ENCODE measurements at places on chromosomes 6 and 20. TPM values are rescaled to one million over a fixed set of nuclear protein-coding genes. Genes with fewer than 3 reads are reported as not detected.

DNA sequence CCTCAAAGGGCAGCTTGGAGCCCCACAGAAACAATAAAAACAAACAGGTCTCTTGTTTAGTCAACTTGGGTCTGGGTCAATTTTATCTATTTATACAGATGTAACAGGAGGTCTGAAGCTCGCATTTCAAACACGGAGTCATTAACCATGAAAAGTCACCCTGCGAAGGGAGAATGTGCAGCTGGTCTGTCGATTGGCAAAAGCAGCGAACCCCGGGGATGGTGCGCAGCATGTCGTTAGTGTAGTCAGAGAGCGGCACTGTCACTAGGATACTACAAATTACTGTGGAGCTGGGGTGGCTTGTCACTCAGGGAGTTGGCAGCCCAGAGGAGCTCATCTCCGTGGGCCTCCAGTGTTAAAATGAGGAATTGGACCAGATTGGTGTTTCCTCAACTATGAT lies 190.4 kb upstream of the ARG1 start:
- DNase-seq = no peak

DNA sequence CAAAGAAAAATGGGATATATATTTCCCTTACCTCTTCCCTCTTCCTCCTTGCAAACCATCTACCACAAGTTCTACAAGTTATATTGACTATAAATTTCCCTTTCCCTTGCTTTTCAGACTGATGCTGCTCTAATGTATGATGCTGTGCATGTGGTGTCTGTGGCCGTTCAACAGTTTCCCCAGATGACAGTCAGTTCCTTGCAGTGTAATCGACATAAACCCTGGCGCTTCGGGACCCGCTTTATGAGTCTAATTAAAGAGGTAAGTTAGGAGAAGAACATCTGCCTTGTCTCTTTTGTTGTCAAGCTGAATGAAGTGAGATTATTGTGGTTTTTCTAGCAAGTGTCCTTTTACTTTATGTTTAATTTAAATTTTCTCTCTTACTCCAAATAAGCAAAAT lies 406.0 kb downstream of the GRIK2 start:
- DNase-seq = no peak

DNA sequence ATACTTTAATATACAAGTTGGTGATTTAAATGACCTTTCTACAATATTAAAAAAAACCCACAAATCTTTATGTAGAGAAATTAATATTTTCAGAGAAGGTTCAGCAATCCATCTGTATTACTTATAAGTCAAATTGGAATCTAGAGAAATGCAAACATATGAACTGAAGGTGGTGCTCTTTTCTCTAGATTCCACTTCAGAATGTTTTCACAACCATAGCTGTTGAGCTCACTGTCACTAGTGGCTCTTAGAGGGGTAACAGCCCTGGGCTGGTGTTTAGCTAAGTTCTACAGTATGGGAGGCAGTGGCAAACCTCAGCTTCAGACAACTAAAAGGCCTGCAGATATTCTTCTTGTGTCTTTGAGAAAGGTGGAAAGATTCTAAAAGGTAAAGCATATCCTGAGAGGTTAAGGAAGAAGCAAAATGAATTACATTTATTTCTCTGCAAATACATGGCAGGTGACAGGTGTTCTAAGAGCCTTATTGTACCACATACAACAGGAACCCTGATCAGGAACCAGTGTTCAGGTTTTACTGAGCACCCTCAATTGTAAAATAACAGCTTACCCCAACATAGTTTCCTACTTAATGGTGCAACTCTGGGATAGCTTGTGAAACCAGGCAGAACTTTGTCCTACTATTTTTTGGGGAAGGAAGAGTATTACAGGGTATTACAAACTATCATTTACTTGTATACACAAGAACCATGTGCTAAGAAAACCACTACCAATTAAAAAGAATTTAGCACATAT lies 56.6 kb upstream of the SAMHD1 start:
- DNase-seq = no peak

Gene MATN4
- 0.25 TPM for polyA plus RNA-seq

DNA sequence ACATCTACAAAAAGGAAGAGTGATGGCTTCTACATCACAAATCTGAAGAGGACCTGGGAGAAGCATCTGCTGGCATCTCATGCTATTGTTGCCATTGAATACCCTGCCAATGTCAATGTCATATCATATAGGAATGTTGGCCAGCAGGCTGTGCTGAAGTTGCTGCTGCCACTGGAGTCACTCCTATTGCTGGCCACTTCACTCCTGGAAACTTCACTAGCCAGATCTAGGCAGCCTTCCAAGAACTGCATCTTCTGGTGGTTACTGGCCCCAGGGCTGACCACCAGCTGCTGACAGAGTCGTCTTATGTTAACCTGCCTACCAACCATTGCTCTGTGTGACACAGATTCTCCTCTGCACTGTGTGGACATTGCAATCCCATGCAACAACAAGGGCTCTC lies 111.8 kb downstream of the PERP start:
- DNase-seq = no peak

- no peak for DNase-seq
These were observed 33.6 kb downstream of the TMX4 start for GRCh38 chr20:7985916-7986315.

DNA sequence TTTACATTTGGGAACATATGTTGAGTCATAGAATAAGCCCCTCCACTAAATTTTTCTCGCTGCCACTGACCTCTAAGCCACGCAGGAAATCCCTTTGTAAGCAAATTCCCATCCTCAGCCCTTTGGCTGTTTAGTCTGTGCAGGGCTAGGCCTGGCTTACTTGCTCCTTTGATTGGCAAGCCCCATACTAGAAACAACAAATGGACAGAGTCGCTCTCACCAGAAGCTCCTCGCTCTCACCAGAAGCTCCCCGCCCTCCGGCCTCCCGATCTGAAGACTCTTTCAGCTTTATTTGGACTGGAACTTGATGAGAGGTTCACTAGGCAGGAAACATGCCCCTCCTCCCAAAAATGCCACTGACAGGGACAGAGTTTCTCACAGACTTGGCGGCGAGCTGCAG lies 149.2 kb upstream of the EXOC2 start:
- DNase-seq = no peak

DNA sequence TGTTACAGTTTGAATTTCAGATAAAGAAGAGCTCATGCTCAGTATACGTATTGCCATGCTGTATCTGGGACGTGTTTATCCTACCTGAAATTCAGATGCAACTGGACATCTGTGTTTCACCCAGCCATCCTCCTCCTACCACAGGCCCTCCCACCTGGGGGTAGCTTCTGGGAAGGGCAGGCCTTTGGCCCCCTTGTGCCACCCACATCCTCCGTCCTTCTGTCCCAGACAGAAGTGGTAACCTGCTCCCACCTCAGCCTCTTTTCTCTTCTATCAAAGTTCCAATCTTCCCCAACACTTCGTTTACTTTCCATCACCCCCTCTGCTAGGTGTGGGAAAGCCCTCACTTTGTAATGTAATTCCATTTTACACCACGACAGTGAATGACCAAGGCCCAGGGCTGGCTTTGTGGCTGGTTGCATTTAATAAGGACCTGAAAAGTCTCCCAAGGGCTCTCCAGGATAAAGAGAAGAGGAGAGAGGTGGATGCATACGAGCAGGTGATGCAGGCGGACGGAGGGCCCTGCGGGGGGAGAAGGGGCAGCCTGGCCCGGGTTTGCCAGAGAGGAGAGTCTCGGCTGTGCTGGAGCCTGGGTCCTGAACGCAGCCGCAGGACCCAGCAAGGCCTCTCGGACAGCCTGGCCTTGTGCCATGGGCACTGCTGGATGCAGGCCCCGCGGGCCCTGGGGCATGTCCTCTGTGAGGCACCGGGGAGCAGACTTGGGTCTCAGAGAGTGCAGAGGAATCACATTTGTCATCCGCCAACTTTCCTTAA lies 98.4 kb downstream of the PSMB1 start:
- no peak for DNase-seq

DNA sequence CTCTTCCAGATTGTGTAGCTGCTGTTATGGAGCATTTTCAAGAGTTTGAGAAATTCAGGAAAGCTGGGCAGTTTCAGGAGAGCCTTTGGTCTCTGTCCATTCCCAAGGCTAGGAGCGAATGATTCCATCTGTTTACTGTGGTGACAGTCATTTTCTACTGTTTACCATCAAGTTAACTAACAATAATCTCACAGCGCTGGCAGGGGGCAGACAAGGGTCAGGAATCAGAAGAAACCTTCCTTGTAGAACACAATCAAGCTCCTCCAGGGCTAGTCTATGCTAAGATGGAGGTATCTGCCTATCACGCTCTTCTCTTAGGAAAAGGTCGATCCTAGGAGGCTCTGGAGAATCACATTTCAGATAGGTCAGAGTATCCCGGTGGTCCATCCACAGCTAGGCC lies 293.9 kb downstream of the KIF16B start:
- no peak for DNase-seq

Gene MRPL2
- 53.2 TPM for polyA plus RNA-seq

DNA sequence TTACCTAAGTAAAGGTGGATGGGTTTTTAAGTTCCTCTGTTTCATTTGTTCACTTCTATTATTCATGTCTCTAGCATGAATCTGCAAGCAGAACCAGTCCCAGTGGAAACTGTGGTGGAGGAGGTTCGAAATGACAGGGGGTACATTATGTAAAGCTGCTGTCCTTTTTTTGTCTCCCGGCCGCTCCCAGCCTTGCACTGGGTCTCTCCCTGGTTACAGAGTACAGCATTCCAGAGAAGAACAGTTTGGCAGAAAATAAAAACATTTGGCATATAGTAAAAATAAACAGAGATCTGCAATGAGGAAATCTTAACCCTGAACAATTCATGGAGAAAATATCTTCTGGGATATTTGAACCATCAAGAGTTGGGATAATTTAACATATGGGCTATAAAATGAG lies 34.6 kb upstream of the TAGAP start:
- DNase-seq = no peak

Gene LY6G6C
- polyA plus RNA-seq = 1.1 TPM

GRCh38 chr6:52518279-52518945 lies 58.4 kb downstream of the TRAM2 start:
- DNase-seq = no peak

Gene CTAGE9
- 0.55 TPM for polyA plus RNA-seq

GRCh38 chr6:97203343-97203742 lies 79.7 kb downstream of the MMS22L start:
- DNase-seq = no peak

DNA sequence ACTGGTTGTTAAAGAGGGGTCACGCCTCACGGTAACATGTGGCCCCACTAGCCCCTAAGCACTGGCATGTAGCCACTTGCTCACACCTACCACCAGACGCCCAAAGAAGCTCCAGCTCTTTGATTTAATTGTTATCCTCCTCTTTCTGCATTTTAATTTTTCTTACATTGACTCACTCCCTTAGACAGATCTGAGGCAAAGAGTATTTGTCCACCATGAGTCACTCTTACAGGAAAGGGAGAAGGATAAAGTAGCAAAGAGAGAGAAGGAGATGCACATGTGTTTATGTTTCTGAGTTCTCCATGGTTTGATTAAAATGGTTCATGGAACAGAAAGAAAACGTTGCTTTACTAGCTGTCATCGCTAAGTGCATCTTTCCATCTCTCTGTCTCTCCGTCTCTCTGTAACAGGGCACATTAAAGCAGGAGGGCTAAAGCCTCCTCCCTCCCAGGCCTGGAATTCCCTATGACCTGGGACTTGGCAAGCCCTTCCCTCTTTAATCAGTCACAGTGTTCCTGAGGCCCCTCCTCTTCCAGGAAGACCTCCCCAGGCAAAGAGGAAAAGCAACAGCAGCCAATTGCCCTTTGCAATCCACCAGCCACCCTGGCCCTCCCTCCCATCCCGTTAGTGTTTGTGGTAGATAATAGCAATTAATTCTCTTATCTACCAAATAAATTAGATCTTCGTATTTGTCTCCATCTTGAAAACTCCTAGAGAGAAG lies 112.8 kb upstream of the TSHZ2 start:
- no peak for DNase-seq

DNA sequence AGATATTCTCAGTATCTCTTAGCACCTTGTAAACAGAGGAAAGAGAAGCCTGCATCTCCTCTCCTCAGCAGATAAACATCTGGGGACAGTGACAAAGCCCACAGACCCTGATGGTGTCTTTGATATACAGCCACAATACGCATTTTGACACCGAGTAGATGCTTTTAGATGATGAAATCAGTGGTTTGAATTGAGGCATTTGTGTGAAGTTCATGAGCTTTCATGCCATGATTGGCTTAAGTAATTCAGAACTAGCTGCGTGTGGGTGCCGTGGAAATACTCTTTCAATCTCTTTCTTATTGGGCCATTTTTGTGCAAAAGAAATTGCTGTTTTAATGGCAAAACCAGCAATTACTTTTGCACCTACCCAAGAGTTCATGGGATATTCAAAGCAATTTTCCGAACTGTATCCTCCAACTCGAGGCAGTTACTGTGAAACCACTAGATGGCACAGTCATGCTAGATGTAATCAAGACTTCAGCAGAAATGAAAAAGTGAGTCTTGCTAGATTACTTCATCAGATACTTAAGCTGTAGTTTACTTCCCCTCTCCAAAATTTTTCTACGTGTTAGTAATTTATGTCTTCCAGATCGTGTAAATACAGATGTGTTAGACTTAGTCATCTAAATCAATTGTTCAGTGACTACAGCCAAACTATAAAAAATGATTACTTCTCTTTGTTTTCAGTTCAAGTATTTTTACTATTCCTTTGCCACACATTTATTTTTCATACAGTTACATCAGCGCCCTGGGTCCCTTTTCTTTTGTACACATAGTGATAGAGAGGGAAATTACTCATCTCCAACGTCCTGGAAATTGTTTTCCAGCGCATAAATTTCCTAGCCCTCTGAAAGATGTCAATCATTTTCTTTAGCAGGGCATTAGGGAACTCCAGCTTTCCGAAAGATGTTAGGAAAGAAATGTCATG lies 49.4 kb downstream of the IYD start:
- peak; percentile 86 for DNase-seq

GRCh38 chr6:135117413-135117968 lies 62.9 kb upstream of the HBS1L start:
- no peak for DNase-seq

Gene ASIP
- 0.70 TPM for polyA plus RNA-seq

- DNase-seq = no peak
These were observed 60.3 kb downstream of the TULP4 start for GRCh38 chr6:158372574-158372973.

DNA sequence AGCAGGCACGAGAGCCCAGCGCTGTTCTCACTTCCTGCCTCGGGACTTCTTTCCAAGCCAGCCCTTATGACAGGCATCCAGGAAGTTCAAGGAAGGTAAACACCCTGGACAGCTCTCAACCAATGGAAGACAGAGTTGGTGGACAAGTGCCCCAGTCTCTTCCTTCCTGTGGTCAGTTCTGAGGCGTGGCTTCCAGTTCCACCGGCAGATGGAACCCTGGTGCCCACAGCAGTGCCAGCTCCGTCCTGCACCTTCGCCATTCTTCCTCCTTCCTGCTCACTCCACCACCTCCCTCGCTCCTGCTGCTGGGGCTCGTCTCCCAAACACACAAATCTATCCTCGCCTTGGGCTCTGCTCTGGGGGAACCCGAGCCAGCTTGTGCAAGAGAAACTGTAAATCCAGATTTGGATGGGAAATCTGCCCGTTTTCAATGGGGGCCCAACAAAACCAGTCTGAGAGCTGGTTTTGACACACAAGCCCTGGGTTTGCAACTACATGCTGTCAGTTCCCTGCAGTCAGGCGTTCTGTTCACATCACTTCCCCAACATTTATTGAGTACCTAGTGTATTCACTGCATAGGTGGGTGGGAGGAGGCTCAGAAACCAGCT lies 162.7 kb downstream of the GRM4 start:
- no peak for DNase-seq

Data from left kidney (tissue), 8 donors.